ENCODE measurements at places on chromosomes 1 and 21.

DNA sequence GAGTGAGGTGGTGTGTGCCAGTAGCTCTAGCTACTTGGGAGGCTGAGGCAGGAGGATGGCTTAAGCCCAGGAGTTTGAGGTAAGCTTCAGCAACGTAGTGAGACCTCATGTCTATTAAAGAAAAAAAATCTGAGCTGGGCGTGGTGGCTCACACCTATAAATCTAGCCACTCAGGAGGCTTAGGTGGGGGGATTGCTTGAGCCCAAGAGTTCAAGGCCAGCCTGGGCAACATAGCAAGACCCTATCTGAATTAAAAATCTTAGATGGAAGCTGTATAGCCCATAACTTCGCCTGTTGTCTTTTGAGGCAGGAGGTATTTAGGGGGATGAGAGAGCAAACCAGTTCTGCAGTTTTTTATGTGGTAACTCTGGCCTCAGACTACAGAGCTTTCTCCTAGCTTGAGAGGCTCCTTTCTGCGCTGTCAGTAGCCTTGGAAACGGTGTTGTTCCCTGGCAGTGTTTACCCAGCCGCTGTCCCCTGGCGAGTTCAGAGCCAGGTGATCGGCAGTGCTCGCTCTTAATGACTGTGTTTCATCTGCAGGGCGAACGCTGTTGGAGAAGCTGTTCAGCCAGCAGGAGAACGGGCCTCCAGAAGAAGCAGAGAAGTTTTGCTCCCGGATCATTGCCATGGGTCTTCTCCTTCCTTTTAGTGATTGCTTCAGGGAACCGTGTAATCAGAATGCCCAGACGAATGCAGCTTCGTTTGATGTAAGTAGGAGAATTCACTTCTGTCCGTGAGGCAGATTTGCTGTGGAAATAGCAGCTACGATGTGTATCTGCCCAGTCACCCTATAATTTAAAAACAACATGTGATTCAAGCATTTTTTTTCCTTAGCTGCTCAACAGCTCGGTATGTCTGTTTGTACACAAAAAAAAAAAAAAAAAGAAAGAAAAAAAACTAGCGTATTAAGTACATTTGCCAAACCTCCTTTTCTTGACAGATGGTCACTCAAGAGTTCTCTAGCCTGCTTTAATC is 31.2 kb downstream of the FMN2 start:
- DNase-seq: no peak

DNA sequence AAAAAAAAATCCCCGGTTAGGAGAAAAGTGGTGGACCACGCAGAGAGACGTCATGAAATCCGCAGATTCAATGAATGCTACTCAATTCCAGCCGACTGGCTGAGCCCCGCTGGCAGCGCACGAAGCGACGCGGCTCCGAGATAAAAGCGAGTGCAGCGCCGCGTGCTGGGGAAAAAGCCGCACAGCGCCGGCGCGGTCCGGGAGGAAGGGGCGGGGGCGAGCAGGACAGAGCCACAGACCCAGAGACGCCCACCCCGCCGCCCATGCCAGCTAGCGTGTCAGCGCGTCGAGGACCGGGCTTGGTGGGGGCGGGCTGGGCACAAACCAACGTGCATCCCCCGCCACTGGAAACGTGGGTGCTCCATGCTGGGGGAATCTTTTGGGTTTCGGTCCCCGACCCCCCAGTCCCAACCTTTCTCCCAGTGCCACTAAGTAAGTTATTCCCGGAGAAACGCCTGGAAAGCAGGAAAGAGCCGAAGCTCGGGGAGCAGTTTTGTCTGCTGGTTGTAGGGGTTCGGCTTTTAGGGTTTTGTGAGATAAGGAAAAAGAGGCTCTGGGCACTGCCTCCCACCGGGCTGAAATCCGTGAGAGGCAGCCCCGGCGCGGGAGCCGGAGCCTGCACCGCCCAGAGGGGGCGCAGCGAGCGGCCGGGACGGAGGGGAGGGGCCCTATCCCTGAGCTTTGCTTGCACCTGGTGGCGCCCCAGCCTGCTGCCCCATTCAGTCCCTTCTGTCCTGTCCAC is at the start of gene KCNJ6:
KCNJ6 (minus strand) TSS at position 148 of the 742 bp plus-strand sequence. CDS start 75,775 bp downstream, outside the sequence.
- DNase-seq: no peak

DNA sequence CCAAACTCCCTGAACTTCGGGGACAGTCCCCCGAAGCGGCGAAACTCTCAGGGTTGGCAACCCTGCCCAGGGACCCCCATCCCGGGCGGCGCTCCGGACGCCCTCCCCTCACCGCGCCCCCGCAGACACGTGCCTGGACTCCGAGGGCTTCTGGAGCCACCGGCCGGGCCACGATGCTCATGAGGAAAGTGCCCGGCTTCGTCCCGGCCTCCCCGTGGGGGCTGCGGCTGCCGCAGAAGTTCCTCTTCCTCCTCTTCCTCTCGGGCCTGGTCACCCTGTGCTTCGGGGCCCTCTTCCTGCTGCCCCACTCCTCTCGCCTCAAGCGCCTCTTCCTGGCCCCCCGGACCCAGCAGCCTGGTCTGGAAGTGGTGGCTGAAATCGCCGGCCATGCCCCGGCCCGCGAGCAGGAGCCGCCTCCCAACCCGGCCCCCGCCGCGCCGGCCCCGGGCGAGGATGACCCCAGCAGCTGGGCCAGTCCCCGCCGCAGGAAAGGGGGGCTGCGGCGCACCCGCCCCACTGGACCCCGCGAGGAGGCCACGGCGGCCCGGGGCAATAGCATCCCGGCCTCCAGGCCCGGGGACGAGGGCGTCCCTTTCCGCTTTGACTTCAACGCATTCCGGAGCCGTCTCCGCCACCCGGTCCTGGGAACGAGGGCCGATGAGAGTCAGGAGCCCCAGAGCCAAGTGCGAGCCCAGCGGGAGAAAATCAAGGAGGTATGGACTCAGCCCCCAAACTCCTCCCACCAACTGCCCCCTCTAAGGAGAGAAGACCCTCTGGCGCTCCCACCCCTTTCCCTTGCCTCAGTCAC is 1.2 kb downstream of the MAN1C1 start:
- no peak for DNase-seq

- no peak for DNase-seq
Measured at GRCh38 chr1:245353411-245353810, 198.6 kb downstream of the KIF26B start.

DNA sequence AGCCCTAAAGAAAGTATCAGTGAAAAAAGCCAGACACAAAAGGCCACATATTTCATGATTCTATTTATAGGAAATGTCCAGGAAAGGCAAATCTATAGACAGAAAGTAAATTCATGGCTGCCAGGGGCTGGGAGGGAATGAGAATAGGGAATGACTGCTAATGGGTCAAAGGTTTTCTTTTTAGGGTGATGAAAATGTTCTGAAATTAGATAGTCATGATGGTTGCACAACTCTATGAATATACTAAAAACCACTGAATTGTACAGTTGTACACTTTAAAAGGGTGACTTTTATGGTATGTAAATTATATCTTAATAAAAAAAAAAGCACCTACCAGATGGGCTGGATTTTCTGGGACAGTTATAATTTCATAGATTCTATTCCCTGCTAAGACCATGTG is 114.8 kb downstream of the CNIH3 start:
- DNase-seq: no peak

GRCh38 chr21:39611551-39612190 is 1.1 kb upstream of the B3GALT5 start:
- no peak for DNase-seq

DNA sequence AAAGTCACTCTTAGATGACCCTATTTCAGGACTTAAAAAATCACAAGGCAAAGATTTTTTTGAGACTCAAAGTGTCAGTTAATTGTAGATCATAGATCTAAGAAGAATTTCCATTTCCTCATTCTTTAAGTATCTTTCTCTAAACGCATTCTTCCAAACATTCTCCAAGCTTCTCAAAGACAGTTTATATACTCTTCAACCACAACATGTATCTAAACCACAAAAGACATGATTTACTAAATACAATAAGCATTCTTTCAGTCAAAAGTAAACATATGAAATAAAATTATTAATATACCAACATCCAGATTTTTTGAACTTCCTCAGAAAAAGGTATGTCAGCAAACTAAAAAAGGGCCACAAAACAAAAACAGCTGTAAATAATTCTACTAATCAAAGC is 24.4 kb downstream of the RC3H1 start:
- DNase-seq: no peak

GRCh38 chr1:31712068-31712467 is 8.3 kb upstream of the COL16A1 start:
- DNase-seq: no peak

DNA sequence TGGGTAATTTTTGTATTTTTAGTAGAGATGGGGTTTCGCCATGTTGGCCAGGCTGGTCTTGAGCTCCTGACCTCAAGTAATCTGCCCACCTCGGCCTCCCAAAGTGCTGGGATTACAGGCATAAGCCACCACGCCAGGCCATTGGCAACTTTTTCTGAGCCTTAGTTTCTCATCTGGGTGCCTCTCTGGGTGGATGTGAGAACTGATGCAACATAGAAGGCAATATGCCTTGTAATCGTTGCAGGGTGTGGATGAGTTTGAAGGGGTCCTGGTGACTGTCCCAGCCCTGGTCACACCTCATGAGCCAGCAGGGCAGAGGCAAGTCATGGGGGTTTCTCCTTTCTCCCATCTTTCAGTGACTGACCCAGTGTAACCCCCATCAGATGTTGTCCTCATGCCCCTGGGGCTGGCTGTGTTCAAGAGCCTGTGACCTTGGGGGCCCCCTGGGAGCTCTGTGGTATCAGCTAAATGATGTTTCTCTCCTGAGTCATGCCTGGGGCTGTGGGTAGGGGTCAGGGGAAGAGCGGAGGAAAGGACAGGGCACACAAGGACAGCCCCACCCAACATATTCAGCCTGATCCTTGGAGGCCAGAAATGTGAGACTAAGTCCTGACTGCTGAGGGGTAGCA is 3.6 kb downstream of the COL9A2 start:
- no peak for DNase-seq
